ENCODE measurements at places on chromosomes 11 and 22.

DNA sequence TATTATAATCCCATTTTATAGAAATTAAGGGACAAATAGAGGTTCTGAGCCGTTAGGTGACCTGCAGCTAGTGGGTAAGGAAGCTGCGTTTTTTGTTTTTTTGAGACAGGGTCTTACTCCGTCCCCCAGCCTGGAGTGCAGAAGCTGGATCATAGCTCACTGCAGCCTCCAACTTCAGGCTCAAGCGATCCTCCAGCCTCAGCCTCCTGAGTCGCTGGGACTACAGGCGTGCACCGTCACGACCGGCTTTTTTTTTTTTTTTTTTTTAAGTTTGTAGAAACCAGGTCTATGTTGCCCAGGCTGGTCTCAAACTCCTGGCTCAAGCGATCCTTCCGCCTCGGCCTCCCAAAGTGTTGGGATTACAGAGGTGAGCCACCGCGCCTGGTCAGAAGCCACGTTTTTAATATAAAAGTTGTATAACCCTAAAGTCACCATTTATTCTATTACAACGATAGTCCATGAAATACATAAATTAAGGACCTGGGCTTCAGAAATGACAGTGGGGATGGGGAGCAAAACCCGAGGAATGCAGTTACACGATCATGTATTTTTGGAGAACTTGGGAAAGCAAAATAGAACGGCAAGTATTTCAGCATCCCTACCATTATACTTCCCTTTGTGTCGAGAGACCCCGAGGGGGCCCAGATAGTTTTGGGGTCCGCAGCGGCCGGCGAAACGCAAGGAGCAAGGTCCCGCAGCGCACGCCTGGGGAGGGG is 638 bp downstream of the SAAL1 start:
- DNase-seq: no peak

DNA sequence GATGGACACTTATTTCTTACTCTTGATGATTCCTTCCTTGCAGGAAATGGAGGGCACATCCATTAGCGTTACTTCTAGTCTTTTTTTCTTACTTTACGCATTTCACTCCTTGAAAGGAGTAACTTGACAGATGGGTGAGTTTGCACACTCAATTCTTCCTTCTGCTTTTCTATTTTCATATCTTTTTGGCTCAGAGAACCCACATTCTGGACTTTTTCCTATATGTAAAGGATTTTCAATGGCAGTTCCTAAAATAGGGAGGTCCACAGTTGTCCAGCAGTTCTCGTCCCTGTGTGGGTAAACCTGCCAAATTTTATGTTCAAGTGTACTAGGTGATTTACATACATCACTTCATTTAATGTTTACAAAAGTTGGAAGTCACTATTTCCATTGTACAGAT is 440.0 kb upstream of the KIRREL3 start:
- no peak for DNase-seq

DNA sequence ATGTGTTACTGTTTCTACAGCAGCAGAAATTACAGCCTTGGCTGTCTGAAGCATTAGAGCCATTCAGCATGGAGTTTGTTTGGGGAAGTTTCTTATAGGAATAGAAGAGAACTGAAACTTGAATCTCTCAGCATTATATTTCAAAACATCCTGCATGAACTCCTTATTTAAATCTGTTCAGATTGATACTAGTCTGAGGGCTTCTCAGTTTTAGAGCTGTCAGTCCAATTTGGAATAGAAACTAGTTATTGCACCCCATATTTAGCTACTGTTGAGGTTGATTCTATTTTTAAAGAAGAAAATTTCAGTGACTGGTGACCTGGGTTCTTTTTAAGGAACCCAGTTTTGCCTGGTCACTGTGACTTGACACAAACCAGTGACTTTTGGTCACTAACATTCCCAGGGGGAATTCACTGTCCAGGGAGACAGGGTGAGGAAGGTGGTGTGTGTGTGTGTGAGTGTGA is 126.0 kb upstream of the TTC12 start:
- DNase-seq: no peak

DNA sequence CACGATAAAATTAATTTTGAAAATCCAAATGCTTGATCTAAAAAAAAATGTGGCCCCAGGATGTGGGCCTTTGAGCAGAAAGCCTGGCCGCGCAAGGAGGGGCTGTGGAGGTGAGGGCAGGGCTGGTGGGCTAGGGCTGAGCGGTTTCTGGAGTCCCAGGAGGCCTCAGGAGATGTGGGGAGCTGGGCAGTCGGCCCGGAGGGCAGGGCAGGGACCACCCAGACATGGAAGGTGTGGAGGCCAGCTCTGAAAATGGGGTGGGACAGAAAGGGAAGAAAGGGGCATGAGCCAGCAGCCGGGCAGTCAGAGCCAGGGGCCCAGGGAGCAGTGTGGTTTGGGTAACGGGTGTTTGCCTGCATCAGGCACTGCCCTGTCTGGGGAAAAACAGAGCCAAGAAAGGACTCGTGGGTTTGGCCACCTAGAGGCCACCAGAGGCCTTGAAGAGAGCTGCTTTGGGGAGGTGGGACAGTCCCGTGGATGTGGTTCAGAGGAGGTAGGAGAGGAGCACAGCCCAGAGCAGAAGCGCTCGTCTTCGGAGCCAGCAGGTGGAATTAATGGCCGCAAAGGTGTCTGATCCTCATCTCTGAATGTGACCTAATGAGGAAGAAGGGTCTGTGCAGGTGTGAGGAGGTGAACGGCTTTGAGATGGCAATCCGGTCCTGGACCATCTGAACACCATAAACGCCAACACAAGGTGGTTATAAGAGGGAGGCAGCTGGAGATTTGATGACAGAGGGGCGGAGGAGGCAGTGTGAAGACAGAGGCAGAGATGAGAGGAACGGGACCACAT is 50.2 kb downstream of the IGF2 start:
- DNase-seq: no peak

DNA sequence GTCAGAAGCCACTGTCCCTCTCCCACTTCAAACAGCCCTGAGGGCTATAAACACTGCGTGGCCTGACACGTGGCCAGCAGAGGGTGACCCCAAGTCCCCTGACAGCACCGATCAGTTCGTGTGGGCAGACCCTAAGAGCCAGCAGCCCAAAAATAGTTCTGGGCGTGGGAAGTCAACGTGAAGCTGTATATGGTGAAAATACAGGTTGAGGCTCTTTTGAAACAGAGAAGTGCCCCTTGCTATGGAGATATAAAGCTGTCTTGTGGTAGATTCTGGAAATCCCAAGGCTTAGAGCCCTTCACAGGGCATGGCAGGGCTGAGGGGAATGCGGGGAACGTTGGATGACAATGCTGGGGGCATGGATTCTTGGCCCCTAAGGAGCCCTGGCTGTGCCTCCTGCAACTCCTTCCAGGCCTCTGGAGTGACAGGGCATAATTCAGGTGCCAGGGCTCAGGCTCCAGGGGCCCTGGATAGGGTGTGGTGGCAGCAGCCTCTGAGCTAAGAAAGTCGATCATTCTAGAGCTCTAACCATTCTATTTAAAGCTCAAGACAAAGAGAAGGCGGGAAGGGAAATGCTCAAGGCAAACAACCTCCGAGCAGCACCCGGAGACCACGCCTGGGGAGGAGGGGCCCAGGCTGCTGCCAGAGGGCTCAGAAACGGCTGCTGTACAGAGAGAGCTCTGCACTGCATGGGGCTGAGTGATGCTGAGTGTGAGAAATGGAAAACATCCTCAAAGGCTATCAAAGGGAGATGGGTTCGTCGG is 60.4 kb upstream of the CD5 start:
- DNase-seq: peak; percentile 75

GRCh38 chr11:122204206-122204605 is 88.2 kb upstream of the BLID start:
- no peak for DNase-seq
